Stimulated activated CD4-positive, alpha-beta T cell treated with anti-CD3 and anti-CD28 coated beads, Interleukin-2, amount 100 ng/mL, for 24 hours (primary cell): ENCODE measurements at places on chromosomes 11 and 22.
A peak's percentile ranks its signal among the peaks of the same experiment; 100 is the strongest.

DNA sequence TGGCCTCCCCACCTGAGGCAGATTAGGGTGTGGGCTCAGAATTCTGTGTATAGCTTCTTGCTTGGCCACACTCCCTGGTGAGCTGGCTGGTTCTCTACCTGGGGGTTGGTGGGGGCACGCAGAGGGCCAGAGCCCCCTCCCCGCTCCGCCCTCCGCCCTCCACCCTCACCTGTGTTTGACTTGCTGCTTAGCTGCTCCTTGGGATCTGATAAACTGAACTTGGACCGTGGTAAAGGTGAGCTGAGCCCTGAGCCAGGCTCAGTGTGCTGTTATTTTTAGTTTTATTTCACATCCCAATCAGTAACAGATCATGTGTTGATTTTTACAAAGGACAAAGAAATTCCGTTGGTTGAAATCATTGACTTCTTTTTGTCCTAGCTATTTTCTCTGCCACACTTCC is 2.0 kb downstream of the OVOL1 start:
- DNase-seq: no peak

DNA sequence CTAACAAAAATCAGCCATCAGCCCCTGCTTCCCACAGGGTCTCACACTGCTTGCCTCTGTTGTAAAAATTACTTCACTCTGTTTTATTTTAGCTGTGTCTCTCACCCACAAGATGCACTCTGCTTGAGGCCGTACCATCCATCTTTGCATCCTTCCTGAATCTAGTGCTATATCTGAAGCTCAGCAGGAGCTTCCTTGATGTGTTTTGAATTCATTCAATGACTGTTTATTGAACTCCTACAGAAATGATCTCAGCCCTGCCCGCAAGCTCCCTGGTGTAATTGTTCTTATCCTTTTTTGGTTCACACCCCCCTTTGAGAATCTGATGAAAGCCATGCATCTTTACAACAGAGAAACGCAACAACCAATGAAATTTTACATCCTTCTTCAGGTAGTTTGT is 310.2 kb upstream of the ZC3H12C start:
- DNase-seq: no peak

DNA sequence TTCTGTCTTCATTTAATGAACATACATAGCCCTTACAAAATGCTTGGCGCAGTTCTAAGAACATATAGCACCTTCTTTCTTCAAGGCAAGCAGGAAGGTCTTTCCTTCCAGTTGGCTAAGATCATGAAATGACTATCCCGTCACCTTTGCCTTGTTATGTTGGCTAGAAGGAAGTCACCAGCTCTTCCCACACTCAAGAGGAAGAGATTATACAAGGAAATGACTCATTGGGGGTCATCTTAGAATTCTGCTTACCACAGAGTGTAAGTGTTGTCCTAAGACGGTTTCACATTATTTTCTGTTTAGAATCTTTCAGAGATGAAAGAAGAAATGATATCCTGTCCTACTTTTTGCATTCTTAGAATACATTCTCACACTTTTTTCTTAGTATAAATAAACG is 808.0 kb upstream of the LUZP2 start:
- no peak for DNase-seq

GRCh38 chr11:13051257-13051656 is 42.1 kb downstream of the RASSF10 start:
- no peak for DNase-seq

- DNase-seq: no peak
These were observed 2.2 kb upstream of the OR52H1 start for GRCh38 chr11:5550440-5551095.

DNA sequence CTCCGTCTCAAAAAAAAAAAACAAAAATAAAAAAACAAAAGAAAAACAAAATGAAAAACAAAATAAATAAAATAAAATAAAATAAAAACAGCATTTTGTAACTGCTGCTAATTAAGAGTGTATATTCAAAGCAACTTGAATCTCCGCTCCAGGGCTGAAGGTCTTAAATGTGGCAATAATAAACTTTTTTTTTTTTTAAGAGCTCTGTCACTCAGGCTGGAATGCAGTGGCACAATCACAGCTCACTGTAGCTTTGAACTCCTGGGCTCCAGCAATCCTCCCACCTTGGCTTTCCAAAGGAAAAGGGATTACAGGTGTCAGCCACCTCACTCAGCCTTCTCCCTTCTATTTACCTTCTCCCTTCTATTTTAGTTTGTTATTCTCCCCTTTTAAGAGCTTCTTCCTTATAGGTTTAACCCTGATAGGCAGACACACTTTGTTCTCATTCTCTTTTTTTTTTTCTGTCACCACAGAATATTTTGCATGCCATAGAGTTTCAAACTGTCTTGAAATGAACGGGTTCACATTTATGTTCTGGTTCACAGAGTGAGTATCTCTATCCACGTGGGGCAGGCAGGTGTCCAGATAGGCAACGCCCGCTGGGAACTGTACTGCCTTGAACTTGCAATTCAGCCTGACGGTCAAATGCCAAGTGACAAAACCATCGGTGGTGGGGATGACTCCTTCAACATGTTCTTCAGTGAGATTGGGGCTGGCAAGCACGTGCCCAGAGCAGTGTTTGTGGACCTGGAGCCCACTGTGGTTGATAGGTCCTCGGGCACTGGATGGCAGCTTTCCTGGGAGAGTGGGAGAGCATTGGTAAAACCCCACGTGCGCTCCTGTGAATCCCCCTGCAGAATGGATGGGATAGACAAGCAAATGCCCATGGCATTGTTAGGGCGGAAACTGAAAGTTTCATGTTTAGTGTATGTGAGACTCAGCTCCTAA is 19.4 kb downstream of the LRRC74B start:
- no peak for DNase-seq

DNA sequence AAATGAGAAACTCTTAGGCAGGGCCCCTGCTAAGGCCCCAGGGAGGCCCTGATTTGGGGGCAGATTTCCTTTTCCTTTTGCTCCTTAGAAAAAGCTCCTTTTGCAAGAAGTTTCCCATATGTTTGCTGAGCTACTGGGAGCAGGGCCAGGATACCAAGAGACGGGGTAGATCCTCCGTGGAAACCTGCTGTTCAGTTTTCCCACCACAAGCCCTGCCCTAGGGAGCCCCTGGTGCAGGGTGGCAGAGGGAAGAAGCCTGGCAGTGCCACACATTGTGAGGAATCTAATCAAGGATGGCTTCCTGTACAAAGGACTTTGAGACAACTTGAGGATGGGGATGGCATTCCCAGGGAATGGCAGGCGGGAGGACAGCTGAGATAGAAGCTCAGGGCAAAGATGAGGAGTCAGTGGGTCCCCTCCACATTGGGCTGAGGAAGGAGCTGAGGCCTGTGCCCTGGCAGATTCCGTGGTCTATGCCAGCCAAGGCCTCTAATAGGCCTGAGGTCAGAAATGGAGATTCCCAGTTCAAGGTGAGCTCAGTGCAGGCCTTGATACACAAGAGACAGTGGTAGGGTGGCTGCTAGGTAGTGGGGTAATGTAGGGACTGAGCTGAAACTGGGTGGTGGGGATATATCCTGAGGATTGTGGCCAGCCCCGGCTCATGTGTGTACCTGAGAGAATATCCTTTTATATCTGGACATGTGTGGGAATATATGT is 15.0 kb downstream of the TUB start:
- DNase-seq: no peak

DNA sequence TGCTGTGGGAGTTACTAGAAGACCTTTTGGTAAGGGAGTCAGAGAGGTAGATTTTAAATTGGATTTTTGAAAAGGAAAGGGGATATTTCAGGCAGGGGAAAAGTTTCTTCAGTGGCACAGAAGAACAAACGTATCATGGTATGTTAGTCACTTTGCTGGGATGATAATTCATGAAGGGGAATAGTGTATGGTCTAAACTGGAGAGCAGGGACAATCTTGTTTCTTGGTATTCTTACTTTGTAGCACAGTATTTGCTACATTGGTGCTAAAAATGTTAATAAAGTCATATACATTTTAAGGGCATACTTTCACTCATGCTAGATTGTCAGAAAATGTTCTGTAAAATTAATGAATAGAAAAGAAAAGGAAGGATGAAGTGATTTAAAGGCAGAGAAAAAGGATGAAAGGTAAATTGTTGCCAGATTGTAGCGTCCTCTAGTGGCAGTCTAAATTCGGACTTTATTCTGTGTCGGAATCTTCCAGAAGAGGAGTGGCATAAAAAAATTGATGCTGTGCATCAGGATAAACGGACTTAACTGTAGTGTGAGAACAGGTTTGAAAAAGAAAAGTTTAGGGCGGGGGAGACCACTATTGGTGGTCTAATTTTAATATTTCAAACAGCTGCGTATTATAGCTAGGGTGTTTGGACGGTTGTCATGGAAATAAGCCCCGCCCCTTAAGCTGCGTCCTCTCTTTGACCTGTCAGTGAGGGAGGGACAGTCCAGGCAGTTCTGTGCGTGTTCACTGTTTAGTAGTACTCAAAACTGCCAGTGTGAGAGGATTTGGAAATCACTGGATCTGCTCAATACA is at the start of gene BCO2:
BCO2 (plus strand) TSS at position 724 of the 810 bp plus-strand sequence. CDS start 90 bp downstream, outside the sequence.
- DNase-seq: peak; percentile 47

GRCh38 chr22:44592126-44592823 is 94.2 kb upstream of the RTL6 start:
- DNase-seq: no peak

DNA sequence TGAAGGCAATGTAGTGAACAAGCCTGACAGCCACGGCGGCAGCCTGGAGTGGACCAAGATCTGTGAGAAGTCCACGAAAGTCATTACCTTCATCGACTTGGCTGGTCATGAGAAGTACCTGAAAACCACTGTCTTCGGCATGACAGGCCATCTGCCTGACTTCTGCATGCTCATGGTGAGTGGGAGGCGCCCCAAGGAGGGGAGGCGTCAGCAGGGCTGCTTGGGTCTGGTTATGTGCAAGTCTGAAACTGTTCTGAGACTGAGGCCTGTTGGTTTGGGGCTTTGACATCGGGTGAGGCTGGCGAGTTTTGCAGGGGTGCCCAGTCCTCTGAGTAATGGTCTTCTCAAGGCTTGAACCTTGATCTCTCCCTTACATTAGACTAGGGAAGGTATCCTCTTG is 11.1 kb downstream of the GTPBP1 start:
- no peak for DNase-seq

DNA sequence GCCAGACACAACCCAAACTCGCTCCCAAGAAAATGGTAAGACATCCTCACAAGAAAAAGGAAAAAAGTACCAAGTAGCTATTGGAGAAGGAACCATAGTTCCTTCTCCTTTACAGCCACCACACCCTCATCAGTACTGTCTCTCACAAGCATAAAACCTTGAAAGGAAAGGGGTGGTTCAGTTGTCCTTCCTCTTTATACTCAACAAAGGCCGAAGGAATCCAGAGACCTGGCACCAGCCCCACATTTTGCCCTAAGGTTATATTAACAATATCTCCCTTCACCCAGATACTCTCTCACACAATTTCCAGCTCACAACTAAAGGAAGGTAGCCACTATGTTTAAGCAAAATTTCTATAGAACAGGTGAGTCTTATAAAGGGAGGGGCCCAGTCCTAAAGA is 8.5 kb downstream of the FHIP1B start:
- DNase-seq: no peak

GRCh38 chr11:123203471-123203870 is 8.4 kb upstream of the CLMP start:
- no peak for DNase-seq

DNA sequence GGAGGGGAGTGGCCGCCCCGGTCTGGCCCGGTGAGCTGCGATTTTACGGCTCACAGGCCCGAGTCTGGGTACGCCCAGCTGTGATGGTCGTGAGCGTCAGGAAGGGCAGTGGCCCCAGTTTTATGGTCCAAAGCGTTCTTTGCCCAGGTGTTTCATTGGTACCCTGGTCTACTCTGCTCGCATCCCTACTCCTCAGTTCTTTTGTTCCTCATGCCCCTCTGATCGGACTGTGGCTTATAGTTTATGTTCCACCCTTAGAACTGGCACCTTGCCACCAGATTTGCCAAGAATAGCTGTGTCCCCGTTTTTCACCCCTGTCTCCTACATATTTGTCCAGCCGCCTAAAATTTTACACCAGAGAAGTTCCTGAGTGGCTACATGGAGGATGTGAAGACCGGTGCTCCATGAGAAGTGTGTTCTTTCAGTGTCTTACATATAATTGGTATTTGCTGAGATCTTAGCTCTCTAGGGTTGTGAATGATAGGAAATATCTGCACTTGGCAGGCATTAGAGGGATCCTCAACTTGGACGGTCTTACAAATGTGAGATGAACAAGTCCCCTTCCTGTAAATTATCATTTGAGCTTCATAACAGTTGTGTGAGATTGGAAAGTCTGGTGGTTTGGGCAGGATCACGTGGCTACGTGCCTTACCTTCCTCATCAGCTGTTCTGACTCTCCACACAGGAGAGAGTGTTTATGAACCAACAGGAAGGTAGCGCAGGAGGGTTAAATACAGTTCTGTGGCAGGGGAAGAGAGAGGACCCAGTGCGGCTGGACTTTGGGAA is 1.1 kb downstream of the PANX1 start:
- DNase-seq: no peak

GRCh38 chr11:64499261-64500004 is 91.6 kb upstream of the SLC22A12 start:
- DNase-seq: no peak

DNA sequence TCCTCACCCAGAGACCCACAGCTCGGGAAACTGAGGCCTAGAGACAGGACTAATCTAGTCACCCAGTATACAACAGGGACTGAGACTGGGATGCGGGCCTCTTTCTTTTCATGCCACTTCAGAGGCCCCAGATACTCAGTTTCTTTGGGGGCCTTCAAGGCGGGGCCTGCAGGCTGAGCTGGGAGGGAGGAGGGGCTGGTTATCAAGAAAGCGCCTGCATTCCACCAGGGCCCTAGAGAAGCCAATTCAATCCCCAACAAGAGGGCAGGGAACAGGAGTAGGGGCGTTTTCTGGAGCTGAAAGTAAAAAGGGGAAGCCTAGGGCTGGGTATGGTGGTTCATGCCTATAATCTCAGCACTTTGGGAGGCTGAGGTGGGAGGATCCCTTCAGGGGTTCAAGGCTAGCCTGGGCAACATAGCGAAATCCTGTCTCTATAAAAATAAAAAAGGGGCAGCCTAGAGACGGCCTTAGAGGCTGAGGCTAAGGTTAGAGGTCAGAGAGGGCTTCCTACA is 1.6 kb downstream of the ATG2A start:
- no peak for DNase-seq

GRCh38 chr11:115497303-115497702 is 6.9 kb downstream of the CADM1 start:
- DNase-seq: no peak

DNA sequence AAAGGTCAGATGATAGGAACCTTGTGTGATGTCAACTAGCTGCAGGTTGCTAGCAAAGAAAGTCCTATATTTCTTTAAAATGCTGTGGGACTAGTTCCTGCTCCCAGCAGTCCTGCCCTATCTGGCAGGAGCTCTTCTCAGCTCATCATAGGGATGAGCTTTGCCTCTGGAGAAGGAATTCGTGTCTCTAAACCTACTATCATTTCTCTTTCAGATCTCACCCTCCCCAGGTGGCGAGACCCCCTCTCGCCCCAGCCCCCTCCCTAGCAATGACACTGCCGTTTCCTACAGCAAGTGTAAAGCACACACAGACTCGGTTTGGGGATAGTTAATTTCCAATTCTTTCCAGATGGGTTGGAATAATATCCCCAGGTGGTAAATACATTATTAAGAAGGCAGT is 533.3 kb downstream of the OPCML start:
- DNase-seq: no peak

GRCh38 chr22:17172029-17172833 is 13.2 kb upstream of the HDHD5 start:
- no peak for DNase-seq

GRCh38 chr11:58912124-58912523 is 27.2 kb upstream of the GLYATL1 start:
- DNase-seq: no peak
